ENCODE measurements at places on chromosomes 3 and 15.

DNA sequence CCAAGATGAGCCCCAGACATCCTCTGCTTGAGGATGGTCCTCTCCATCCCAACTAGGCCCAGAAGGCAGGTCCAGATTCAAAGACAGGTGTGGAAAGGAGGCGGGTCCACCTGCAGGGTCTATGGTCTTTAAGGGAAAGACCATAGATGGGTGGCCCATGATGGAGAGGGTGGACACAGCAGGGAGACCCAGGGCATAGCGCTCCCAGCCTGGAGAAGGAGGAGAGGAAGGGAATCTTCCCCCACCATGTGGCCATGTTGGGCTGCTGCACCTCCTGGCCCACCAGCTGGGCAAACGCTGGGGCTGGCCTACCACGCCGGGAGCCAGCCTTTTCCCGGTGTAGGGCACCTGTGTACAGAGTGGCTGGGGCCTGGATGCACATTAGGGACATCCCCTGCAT is 265.2 kb upstream of the TLE3 start:
- peak; percentile 34 for DNase-seq

- DNase-seq, result no peak
Observed at GRCh38 chr3:32569540-32570420, 878 bp downstream of the DYNC1LI1 start.

DNA sequence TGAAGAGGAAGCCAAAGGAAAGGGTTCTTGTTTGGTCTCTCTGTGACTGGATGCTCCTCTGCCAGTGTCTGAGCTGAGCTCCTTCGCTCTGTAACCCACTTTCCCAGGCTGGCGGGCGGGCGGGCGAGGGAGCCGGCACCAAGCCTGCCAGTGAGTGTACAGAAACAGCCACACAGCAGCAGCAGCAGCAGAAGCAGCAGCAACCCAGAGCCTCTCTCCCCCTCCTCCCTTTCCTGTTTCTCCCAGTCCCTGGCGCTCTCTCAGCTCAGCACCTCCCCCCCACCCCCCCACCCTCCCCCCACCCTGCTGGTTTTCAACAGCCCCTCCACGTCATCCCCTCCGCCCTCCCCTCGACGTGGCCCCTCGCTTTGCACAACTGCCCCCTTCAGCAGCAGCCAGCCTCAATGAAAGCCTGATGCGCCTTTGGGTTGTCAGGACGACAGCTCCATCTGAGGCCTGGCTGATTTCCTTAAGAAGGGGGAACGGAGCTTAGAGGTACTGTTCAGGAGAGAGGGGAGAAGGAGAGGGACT is at the start of gene LSAMP:
Gene LSAMP (minus strand): TSS at position 177 of the 531 bp plus-strand sequence.
- peak; percentile 71 for DNase-seq

DNA sequence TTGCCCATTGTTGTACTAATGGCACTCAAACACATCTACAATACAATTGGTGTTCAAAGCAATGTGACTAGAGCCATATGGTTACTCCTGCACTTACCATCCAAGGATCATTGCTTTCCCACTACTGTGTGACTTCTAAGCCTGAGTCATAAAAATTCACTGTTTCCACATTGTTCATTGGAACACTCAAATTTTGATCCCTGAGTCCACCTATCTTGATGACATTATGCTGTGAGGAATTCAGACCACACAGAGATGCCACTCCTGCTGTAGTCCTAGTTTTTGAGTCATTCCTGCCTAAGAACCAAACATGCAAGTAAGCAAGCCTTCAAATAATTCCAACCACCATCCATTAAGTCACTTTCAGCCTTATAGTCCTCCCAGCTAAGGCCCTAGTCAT is 176.2 kb downstream of the EFHB start:
- no peak for DNase-seq

- no peak for DNase-seq
Observed at GRCh38 chr15:68310804-68311463, 33.4 kb downstream of the FEM1B start.

GRCh38 chr3:145776782-145777408 is 384.1 kb downstream of the PLOD2 start:
- peak; percentile 25 for DNase-seq

DNA sequence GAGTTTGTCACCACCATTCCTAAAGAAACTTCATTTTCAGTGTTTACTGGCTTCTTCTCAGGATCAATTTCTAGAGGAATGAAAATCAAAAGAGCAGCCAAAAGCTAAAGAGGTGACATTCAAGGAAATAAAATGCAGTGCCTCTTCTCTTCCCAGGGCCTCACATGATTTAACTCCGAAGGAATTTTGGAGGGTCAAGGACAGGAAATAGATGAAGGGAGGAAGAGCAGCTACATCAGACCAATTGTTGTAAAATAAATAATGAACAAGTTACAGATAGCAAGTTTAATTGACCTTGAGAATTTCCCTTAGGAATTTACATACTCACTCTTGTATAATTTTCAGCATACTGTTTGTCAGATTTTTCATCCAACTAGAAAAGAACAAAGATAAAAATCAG is 78.1 kb downstream of the LRRFIP2 start:
- no peak for DNase-seq

- no peak for DNase-seq
Observed at GRCh38 chr3:45639044-45639392, 44.5 kb downstream of the LIMD1 start.

DNA sequence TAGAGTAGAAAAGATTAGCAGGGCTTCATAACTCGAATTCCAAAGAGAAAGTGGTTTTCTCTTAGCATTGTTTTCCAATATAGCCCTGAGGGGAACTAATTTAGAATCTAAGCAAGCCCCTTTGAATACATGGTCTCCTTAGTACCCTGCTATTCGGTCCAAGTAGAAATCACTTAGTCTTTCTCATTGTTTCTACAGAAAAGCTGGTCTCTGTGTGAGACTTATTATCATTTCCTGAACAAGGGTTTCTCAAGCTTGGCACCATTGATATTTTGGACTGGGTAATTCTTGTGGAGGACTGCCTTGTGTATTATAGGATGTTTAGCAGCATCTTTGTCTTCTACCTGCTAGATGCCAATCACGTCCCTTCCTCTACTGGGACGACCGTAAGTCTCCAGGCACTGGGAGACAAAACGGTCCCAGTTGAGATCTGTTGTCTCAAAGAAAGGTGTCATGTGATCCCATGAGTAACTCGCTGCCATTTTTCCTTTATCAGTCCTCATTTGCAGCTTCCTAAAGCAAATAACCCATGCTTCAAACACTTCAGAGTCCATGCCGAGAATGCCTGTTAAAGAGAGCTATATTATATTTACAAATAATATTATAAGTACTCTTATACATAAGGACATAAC is 230.7 kb upstream of the SLCO3A1 start:
- no peak for DNase-seq

DNA sequence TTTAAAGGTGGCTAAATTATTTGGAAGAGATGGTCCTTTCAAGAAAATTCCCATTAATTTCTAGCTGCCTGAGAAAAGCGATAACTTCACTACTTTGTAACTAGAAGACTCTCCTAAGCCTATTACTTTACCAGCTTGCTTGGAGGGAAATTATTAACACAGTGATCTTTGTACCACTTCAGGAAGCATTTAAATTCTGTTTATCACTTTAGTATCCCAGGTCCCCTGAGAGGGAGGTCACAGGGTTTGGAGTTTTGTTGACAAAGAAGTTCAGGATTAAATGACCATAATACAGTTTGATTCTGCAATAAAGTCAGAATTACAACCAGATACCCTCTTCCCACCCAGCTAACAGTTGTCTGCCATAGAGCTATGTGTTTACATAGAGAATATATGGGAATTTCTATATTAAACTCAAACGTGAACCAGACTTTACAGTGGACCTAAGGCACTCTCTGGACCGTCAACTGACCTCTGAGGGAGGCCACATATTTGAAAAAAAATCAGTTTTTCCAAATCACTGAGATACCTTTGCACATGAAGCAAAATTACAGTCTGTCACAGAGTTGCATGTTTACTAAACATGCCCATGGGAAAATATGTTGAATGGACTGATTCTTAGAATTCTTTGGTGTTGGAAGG is 3.0 kb downstream of the SLC27A2 start:
- no peak for DNase-seq

DNA sequence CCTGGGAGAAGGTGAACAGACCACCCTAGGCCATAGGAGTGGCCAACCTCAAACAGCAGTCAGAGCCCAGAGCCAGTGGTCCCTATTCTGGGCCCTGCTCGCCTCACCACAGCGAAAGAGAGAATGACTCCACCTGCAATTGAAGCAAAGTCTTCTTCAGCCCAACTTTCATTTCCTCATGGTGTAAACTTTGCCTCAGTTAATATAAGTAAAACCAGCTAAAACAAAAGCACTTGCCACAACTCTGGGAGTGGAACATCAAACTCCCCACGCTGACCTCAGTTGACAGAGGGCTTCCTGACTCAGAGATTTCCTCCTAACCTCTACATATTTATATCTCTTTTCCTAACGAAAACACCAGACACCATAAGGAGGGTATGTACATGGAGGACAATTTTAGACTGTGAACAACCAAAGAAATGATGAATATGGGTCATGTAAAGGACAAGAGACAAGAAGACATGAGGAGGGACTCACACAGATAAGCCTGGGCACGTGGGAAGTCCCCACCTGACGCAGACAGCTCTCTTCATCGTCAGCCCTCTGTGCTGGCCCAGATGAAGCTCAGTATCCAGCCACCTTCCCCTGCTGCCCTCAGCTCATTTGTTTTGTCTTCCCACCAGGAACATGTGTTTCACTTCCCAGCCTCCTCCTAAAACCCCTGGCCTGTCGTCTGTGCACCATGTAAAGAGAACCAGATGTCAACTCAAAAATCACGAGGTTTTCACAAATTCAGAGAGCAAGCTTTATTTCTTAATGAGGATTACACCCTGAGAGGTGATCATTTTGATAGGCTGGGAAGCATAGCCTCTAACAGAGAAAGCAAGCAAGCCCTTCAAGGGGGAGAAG is 140.9 kb downstream of the KCNMB2 start:
- no peak for DNase-seq

GRCh38 chr3:177426878-177427495 is 229.7 kb upstream of the TBL1XR1 start:
- DNase-seq, result no peak

DNA sequence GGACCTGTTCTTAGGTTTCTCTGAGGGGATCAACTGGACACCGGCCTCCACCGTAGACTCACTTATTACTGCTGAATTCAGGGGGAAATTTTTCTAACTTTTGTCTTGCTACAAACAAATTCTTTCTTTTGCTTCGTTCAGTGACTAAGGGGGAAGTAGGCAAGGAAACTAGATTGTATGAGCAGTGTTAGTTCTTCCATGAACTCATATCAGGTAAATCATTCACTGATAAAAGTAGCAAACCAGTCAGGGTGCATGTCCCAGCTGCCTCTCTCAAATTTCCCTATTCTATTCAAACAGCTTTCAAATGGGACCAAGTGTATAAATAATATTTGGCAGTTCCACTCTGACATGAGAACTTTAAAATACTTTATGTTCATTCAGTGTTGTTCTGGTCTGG is 7.3 kb upstream of the CCDC13 start:
- DNase-seq, result no peak

DNA sequence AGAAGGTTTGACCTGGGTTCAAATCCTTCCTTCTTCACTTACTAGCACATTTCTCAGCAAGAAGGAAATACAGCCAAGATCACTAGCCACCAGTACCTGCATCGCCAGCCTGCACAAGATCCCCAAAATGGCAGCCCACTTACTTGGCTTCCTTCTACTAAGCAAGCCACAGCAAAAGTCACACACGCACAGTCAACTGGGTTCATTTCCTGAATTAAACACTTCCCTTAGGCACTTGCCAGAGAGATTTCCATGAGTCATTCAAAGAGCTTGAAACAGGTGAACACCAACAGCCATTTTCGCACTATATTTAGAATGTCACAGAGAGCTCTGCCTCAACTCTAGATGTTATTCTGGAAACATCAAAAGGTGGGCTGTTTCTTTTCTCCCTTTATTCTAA is 42.6 kb downstream of the MGLL start:
- no peak for DNase-seq

GRCh38 chr15:32716216-32716914 is 1.4 kb upstream of the GREM1 start:
- no peak for DNase-seq

GRCh38 chr15:100339999-100340398 is 1.8 kb downstream of the ADAMTS17 start:
- DNase-seq, result peak; percentile 2

- no peak for DNase-seq
Observed at GRCh38 chr15:29337156-29337959, 67.7 kb upstream of the NSMCE3 start.

DNA sequence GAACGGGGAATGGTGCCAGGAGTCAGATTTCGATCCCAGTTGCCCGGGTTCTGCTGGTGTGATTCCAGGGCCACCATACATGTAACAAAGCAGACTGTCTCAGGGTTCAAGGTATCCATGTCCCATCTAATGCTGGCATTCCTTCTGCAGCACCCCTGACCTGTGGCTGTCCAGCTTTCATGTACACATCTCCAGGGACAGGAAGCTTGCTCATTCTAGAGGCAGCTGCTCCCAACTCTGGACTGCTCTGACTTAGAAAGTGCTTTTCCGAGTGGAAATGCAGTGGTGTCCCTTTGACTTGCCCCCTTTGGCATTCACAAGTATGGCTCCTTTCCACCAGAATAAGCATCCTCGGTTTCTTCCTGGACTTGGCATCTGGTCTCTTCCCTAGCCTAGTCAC is 30.9 kb downstream of the PML start:
- no peak for DNase-seq

GRCh38 chr3:123314359-123315270 is 112.9 kb downstream of the SEC22A start:
- no peak for DNase-seq

DNA sequence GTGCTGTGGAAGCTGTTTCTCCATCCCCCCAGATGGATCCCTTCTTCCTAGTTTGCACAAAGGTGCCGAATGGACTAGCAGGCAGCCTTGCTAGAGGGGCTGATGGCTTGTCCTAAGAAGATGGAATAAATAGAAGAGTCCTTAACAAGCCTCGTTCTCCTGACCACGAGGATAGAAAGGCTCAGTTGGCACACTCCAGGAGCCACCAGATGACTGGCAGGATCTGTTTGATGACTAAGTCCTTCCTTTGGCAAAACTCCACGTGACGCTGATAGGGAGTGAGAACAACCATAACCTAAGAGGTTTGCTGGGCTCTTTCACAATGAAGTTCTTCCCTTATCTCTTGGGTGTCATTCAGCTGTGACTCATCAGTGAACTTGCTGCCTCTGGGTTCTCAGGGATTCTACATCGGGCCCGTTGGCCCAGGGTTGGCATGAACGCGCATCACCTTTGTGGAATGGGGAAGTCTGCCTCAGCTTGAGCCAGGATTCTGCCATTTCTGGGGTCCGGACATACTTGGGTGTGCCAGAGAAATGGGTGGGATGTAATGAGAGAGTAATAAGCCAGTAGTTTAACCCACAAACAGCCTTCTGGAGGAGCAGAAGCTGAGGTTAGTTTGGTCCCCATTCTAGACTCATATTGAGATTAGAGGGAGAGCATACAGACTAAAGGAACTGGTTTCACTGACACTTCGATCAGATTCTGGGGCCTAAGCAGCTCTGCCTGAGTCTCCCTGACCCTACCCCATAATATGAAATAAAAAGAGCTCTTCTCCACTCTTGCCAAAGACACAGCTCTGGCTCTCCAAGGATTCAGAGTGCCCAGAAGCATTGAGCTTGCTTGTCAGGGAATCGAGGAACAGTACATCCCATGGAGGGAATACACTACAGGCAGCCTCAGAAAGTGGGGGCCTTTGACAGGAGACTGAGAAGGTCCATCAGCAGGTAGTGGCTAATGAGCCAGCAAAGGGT is 2.0 kb upstream of the MELTF start:
- DNase-seq, result no peak

Data from NCI-H524 treated with DMSO at 0.1 percent for 48 hours (cell line).